Spleen (tissue), 13 donors: ENCODE measurements at places on chromosomes 5 and 9. TPM values are rescaled to one million over a fixed set of nuclear protein-coding genes. Genes with fewer than 3 reads are reported as not detected.

- DNase-seq, result no peak
Measured at GRCh38 chr5:108858959-108859358, 111.3 kb downstream of the FER start.

LVRN gene
- polyA plus RNA-seq, result 0.15 TPM

GRCh38 chr5:81819556-81820317 lies 68.8 kb upstream of the SSBP2 start:
- no peak for DNase-seq

- no peak for DNase-seq
Measured at GRCh38 chr5:144205141-144205551, 34.5 kb downstream of the KCTD16 start.

- peak; percentile 7 for DNase-seq
Measured at GRCh38 chr5:138226910-138227309, 13.8 kb upstream of the CDC23 start.

GRCh38 chr9:23658376-23659258 lies 167.4 kb downstream of the ELAVL2 start:
- no peak for DNase-seq

GRCh38 chr5:97534166-97534565 lies 351.1 kb upstream of the RIOK2 start:
- no peak for DNase-seq

DNA sequence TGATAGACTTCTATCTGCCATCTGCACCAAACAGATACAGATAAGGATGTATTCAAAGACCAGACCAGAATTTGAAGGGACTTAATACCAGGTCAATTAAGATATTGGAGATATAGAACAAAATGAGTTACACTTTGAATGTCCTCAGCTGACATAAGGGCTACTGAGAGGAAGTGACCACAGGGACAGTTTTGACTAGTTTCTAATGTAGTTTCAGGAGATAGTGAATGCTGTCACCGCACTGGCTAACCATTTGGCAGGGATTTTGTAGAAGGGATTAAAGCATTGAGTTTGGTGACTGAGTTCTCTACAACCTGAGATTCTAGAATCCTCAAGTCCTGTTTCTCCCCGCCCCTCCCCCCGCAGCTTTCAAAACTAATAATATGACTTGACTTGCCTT lies 22.7 kb downstream of the CCNH start:
- DNase-seq, result no peak

G3BP1 gene
- polyA plus RNA-seq, result 37.1 TPM

- no peak for DNase-seq
Measured at GRCh38 chr5:15690611-15691010, 190.6 kb downstream of the FBXL7 start.

C8G gene
- 3.7 TPM for polyA plus RNA-seq

GRCh38 chr5:56534102-56534829 lies 281.1 kb upstream of the MAP3K1 start:
- no peak for DNase-seq

- no peak for DNase-seq
Measured at GRCh38 chr9:133739408-133740280, 1.5 kb upstream of the SARDH start.
